ENCODE measurements at places on chromosomes 4 and X.

DNA sequence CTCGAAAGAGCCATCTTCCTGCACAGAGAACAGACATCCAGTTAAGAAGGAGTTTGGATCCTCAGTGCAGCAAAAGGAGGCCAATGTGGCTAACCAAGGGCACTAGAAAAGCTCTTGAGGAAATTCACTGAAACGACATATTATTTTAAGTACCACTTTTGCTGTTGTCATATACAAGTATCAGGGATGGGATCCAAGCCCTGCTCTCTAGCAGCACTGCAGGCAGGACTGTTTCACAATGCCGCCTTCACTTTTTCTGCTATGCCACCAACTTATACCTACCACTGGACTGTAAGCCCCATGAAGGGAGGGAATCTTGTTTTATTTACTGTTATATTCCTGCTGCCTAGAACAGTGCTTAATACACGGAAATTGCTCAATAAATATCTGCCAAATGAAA is 299.0 kb downstream of the NR3C2 start:
- DNase-seq: no peak

- DNase-seq: peak; percentile 27
Measured at GRCh38 chr4:15938182-15938581, 358 bp downstream of the FGFBP1 start.

GRCh38 chr4:113109106-113109718 is 59.8 kb downstream of the ANK2 start:
- no peak for DNase-seq

GRCh38 chr4:165124488-165124887 is 11.8 kb upstream of the TMEM192 start:
- DNase-seq: no peak

GRCh38 chr4:37465296-37465695 is 220.8 kb downstream of the NWD2 start:
- DNase-seq: no peak

DNA sequence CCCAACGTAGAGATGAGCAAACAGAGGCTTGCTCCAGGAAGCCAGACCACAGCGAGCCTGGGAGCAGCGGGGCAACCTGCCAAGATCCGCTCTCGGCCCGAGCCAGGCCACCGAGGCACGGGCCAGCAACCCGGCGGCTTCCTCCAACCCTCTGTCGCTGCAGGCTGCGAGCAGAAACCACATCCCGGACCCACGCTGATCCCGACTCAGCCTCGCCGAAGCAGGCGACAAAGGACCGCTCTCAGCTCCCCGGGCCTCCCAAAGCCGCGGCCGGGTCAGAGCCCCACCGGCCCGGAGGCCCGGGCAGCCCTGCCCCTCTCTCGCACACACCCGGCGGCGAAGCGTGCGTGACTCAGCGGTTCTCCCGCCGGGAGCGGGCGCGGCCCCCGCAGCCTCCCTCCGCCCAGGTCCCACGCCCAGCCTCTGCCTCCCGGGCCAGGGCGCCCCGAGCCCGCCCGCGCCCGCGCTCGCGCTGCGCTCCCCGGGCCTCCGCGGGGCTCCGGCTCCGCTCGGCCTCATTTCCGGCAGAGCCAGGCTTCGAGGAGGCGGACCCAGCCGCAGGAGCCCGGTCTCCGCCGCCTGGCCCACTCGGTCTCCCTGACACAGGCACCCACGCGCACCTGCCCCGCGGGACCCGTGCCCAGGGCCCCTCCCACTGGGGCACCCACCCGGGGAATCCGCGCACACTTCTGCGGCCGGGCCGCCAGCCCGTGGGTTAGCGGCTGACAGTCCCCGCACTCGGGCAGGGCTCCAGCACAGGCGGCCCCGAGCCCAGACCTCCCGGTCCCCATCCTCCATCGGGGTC is 1.7 kb downstream of the PPP2R2C start:
- peak; percentile 63 for DNase-seq

- no peak for DNase-seq
Measured at GRCh38 chrX:72270316-72270866, 6.7 kb downstream of the RPS4X start.

- DNase-seq: no peak
Measured at GRCh38 chr4:56739066-56739777, 58.1 kb upstream of the HOPX start.

- peak; percentile 26 for DNase-seq
Measured at GRCh38 chr4:153232768-153233167, 28.5 kb downstream of the TRIM2 start.

DNA sequence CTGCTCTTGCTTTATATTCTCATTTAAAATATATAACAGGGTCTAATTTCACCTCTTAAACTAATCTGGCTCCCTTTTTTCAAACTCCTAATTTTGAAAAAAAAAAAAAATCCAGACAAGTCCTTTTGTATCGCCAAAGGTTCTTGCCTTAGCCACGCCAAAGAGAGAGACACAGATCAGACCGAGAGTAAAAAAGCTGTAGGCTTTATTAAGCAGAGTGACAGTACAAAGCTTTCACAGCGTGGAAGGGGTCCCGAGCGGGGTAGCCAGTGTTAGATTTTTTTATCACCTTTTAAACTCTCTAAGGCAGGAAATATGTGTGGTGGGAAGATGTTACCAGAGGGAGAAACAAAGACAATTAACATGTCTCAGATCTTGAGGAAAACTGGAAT is 54.1 kb downstream of the PAGE2 start:
- no peak for DNase-seq

DNA sequence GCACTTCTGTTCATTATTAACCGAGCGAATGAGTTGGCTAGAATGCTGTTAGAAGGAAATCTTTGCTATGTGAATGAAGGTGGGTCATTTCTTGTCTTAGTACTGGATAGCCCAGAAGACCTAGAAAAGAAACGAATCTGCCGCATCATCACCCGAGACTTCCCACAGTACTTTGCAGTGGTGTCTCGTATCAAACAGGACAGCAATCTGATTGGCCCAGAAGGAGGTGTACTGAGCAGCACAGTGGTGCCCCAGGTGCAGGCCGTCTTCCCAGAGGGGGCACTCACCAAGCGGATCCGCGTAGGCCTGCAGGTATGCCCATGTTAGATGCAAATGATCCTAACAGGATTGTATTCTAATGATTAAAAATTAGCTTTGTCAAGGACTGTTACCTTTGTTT is 286.3 kb downstream of the ANK2 start:
- no peak for DNase-seq

- DNase-seq: no peak
Measured at GRCh38 chr4:82090717-82091116, 283.1 kb downstream of the HNRNPD start.

GRCh38 chr4:178789279-178789678 is 1347.0 kb upstream of the AGA start:
- DNase-seq: no peak

GRCh38 chr4:24226667-24227066 is 336.8 kb upstream of the PPARGC1A start:
- DNase-seq: no peak

DNA sequence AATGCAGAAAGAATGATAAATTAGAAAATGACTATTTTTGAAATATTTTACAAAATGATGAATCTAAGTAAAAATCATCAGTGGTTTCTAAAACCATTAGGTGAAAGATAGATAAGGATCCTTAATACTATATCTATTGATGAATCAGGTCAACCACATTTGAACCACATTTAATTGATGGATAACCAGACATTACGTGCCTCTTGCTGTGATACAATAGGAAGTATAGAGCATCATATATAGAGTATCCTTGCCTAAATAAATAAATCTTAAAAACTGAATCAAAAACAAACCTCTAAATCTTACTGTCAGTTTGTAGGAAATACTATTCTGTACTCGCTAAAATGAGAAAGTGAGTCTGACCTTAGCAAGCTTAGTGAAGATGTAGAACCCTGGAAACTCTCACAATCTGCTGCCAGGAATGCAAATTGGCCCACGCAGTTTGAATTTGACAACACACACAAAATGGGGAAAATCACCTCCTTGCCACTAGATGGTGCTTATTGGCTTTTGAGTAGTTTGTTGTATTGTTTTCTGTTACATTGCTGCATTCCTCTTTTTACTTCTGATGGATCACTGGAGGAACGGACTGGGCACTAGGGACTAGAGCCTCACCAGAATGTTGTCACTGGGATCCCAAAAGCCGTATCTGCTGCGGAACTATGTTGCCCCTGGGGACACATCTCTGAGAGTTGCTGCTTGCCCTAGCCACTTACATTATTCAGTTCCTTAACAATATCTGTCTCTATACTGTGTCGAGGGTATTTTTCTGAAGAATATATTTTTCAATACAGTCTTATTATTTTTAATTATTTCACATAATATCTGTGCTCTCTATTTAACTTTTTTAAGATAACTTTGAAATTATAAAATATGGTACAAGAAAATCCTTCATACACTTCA is 25.4 kb upstream of the SLAIN2 start:
- DNase-seq: no peak

GRCh38 chrX:9569876-9570301 is 105.0 kb downstream of the TBL1X start:
- DNase-seq: no peak

GRCh38 chr4:70741867-70742658 is 20.3 kb downstream of the RUFY3 start:
- DNase-seq: no peak

DNA sequence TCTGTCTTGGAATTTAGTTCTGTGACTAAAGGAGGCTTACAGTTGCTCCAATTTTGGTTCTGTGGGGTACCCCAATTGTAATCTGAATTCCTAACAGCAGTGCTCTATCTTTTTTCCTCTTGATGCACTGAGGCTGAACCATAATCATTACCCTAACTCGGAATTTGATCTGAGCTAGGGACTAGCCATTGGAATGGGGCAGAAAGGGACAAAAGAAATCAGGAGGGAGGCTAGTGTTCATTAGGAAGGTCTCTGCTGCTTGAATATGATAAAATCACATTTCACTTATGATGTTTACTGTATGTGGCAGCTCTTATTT is 2.7 kb downstream of the KLF3 start:
- no peak for DNase-seq

GRCh38 chr4:11014199-11014598 is 329.6 kb upstream of the CLNK start:
- no peak for DNase-seq

DNA sequence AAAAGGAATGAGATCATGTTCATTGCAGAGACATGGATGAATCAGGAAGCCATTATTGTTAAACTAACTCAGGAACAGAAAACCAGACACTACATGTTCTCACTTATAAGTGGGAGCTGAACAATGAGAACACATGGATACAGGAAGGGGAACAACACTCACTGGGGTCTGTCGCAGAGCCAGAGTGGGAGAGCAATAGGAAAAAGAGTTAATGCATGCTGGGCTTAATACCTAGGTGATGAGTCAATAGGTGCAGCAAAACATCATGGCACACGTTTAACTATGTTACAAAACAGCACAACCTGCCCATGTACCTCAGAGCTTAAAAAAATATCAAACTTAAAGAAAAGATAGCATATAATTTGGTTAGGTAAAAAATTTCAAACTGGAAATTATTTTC is 281.4 kb downstream of the PABPC4L start:
- DNase-seq: no peak

DNA sequence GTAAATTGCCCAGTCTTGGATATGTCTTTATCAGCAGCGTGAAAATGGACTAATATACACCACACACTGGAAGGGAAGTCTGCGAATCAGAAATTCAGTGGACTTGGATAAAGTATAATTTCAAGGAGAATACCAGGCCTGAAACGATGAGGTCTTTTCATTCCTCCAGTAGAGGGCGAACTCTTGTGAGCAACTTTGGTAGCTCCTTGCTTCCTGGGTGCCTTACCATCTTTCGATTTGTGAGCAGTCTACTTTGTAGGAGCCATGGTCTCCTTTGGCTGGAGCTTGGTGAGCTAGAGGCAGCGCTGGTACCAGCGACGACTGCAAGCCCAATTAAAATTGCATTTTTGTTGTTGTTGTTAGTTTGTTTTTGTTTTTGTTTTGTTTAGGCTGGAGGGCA is 791.9 kb downstream of the FAT4 start:
- no peak for DNase-seq

DNA sequence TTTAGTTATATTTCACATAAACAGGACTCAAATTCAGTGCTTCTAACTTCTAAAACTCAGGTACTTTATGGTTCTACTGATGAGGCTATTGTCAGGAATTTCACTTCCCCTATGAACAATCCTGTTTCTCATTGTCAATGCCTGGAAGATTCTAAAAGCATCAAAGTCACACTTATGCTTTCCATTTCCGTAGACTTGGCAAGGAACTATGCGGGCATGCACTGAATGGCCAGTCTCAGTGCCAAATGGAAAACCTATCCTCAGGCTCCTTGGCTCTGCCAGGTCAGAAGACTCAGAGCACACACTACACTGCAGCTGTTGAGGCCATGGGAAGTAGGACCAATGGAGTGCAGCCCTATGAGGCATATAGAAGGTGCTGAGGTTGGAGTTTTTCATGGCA is 97.0 kb upstream of the PTPN13 start:
- DNase-seq: no peak

DNA sequence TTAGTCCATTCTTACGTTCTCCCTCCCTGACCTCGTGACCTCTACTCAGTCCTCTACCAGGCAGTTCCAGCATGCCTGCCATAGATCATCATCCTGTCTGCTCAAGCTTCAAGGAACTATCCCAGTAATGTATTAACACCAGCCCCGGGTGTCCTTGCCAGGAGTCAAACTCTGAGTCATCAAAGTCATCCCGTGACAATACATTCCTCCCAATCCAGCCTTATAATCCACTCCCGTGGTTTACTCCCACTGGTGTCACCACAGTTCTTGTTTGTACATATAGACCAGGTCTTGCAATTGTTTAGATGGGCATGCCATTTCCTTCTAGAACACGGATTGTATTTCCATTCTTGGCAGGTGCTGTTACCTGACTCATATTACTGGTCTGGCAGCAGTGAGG is 68.7 kb upstream of the TAB3 start:
- no peak for DNase-seq

DNA sequence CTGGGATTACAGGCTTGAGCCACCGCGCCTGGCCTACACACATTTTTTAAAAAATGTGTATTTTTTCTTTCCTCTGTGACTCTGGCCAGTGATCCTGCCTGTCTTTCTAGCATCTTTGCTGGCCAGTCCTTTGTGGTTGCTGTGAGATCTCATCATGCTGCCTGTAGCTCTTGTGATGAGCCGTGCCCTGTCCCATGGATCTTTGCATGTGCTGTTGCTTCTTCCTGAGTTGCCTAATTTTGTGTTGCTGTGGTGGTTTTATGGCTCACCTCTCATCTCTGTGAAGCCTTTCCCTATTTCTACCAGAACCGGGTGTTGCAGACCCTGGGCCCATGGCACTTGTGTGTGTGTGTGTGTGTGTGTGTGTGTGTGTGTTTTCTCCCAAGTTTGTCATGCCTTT is 8.3 kb downstream of the NSD2 start:
- no peak for DNase-seq

GRCh38 chr4:186685767-186686183 is 37.9 kb downstream of the FAT1 start:
- no peak for DNase-seq

- DNase-seq: no peak
Measured at GRCh38 chr4:173174594-173175012, 6.0 kb downstream of the GALNT7 start.

- no peak for DNase-seq
Measured at GRCh38 chr4:35757836-35758235, 486.5 kb downstream of the ARAP2 start.

GRCh38 chrX:68146054-68146453 is 287.2 kb downstream of the OPHN1 start:
- DNase-seq: no peak

- no peak for DNase-seq
Measured at GRCh38 chr4:24235618-24236017, 345.8 kb upstream of the PPARGC1A start.

GRCh38 chrX:153494541-153495361 is at the start of gene BGN:
Gene BGN, plus strand, starts transcription at chrX:153494980. Its CDS starts 9,652 bp downstream, at chrX:153504632.
- DNase-seq: peak; percentile 58

GRCh38 chrX:101160001-101160400 is 59.6 kb upstream of the DRP2 start:
- no peak for DNase-seq

GRCh38 chr4:87543835-87544461 is 14.8 kb upstream of the SPARCL1 start:
- DNase-seq: no peak
